ENCODE measurements at places on chromosomes 5 and 9.

DNA sequence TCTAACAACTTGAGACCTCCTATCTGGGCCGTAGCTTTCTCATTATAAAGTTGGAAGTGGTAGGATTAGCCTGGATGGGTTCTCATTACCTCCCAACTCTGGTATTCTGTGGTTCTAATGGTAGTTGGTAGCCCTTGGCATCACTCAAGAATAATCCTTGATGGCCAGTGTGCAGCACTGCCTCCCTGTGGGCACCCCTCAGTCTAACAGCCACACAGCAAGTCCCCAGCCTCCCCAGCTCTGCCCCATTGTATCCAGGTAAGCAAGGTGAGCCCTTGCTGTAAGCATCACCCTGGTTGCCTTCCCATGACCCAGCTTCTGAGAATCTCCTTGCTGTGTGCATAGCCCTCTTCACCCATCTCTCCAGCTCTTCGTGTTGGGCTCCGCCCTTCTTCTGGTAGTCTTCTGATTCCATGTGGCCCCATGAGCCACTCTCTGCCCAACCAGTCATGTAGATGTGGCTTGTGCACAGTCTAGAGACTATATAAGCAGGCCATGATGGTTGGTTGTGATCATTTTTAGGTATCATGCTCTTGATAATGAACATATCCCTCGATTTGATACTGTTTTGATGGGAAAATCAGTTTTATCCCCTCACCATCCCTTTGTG is 57.6 kb upstream of the GRHPR start:
- no peak for DNase-seq

DNA sequence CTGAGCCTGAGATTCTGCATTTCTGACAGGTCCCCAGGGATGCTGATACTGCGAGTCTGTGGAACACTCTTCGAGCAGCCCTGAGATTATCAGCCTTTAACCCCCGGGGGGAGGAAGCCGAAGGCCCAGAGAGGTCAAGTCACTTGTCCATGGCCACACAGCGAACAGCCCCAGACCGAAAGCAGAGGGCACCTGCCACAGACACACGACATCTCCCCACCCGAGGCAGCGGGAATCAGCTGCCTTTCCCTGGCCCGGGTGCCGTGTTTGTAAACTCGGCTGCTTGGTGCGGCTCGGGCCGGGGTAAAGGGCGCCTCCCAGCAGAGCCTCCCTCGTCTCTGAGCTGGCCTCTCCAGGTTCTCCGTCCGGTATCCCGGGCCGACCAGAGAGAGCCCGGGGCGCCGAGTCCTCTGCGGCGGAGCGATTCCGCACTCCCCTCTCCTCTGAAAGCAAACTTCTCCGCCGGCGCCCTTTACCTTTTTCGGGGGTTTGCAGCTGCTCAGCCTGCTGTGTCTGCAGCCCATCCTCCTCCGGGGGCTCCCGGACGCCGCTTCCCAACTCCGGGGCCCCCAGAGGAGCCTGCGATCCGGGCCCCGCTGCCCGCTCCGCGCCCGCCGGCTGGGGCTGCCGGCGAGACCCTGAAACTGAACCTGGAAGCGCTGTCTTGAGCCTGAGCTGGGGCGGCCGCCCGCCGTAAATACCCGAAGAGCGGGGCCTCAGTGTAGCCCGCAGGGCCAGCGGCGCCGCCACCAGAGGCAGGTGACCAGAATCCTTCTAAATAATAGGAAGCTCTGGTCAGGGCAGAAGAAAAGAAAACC is at the start of gene CCDC69:
TSS of gene CCDC69 (minus strand) at position 646 of the 818 bp plus-strand sequence. CDS start at position 524, 122 bp downstream.
- peak; percentile 79 for DNase-seq

DNA sequence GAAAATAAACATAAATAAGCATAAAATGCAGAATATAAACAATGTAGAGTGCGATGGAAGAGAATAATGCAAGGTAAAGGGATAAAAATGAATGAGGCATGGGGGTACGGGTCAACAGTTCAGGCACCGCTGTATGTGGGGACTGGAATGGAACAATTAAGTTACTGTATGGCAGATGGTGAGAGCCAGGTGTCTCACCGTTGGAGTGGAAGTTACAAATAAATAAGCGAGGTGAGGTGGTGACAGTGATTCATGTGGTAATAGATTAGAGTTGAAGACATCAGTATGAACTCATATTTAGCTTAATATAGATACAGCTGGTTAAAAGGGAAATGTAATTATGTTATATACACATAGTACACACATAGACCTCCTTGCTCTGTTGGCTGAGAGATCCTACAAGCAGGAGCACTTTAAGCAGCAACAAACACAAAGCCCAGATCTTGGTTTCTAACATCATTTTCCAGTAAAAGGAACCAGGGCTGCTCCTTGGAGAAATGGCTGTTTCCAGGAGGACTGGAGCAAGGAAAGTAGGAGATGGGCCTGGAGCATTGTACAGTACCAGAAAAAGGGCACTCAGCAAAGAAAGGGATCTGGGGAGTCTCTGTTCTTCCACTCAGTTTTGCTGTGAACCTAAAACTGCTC is 2.4 kb upstream of the OMD start:
- no peak for DNase-seq

DNA sequence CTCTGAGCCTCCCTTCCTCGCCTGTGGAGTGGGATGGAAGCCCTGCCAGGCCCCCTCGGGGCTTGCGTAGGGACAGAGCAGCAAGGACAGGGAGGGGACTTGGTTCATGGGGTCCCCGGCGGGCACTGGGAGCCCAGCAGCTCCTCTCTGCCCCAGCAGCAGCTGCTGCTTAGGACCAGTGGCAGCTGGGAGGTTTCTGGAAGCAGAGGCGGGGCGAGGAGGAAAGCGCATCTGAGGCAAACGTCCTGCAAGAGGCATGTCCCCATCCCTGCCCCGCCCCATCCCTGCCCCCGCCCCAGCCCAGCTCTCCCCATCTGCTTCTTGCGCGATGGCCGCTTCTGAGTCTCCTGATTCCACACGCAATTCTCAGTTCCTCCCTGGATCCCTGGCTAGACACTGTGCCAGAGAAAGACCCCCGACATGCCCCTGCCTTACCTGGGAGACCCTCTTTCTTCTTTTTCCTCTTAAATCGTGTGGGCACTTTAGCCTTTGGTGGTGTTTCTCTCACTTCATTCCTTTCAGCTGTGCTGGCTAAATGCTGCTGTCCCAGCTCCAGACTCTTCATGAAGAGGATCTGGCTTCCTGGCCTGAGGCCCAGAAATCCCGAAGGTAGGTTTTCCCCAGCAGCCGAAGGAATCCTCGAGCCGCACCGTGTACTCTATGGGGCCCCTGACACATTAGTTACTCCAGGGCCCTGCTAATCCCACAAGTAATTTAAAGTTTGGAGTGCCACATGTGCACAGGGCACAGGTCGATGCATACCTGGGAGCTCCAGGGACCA is 4.4 kb upstream of the OR2S2 start:
- no peak for DNase-seq

DNA sequence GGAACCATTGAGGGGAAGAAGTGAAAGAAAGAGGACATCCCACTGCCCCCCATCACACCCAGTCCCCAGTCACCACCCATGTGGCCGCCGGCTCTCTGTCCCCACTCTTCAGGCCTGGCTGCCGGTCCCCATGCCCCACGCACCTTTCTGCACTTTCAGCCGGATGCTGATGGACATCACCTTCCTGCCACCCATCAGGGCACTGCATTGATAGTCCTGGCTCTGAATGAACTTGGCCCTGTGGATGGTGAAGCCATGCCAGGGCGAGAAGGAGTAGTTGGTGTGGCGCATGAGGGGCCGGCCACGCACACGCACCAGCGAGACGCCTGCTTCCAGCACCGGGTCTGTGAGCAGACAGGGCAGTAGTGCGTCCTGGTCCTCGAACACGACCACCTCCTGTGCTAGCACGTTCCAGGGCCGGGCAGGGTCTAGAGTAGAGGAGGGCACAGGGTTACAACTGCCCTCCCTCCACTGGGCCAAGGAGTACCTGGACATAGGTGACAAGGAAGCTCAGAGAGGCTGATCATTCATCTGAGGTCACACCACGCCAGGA is 6.4 kb downstream of the CSF1R start:
- DNase-seq, result no peak

DNA sequence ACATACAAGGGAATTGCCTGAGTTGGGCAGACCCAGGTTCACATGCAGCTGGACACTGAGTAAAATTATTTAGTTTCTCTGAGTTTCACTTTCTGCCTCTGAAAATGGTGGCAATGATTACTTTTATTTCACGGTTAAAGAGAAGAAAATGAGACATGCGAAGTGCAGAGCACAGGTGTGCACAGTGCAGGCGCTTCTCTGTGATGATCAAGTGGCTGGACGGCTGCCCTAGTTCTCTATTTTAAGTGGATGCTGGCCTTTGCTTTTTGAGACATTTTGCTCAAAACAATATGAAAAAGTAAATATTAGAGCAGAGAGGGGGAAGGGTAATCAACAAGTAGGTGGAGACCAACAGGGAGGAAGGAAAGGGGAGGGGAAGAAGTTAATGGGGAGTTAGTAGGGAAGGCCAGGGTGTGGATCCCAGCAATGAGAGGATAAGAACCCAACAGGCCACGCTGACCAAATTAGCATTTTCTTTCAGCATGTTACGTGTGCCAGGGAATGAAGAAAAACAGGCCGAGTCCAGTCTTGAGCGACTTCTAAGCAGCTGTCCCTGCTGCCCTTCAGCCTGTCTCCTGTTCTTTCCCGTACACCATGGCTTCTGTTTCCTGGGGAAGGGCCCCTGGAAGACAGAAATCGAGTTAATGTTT is 16.1 kb downstream of the SNX18 start:
- DNase-seq, result no peak

- no peak for DNase-seq
Observed at GRCh38 chr5:132839426-132840301, 9.2 kb upstream of the SHROOM1 start.

DNA sequence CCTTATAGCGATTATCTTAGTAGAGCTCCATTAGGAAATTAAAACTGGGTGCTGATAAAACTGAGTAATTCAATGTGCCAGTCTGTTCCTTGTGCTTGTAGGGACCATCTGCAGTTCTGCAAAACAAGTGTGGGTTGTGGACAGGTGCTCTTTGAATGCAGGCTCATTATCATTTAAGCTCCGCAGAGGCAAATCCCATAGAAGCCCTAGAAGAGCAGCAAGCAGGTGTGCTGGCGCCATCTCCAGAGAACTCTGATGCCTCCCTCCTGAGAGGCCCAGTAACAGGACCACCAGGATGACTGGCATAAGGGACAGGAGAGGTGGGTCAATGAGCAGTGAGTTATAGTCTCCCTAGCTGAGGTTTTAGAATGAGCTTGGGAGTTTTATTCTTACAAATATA is 1342.4 kb upstream of the DMAC1 start:
- DNase-seq, result no peak

DNA sequence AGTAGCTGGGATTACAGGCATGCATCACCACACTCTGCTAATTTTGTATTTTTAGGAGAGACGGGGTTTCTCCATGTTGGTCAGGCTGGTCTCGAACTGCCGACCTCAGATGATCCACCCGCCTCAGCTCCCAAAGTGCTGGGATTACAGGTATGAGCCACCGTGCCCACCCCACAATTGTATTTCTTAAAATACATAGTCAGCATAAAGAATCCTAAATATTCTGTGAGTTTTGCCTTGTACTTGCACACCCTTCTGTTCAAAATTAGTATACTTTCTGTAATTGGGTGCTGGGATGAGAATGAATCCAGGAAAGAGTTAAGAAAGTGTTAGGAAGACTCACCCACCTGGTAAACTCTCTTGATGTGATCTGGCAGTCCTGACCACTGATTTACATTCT is 101.3 kb downstream of the CAAP1 start:
- no peak for DNase-seq

GRCh38 chr9:135582966-135583687 is 21.6 kb downstream of the PAEP start:
- no peak for DNase-seq

- no peak for DNase-seq
Observed at GRCh38 chr9:335373-335772, 120.7 kb downstream of the DOCK8 start.

GRCh38 chr5:107414802-107415201 is 255.9 kb downstream of the EFNA5 start:
- DNase-seq, result no peak

GRCh38 chr9:34282096-34282495 is 47.0 kb downstream of the KIF24 start:
- no peak for DNase-seq

DNA sequence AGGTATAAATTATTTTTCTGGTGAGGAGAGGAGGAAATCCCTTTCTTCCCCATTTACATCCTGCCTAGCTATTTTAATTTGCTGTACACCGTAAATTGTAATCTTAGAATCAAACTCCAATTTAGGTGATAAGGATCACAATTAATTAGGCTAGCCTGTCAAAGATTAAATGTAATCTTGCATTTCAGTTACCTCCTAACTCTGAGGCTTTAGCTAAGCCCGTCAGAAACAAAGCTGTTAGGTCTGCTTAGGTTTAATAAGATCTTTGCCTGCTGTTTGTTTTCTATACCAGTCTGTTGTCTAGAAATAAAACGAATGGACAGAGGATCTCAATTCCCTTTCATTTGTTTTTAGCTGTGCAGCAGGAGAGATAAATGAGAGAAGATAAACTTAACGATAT is 51.5 kb downstream of the PIK3R1 start:
- no peak for DNase-seq

GRCh38 chr5:153905219-153905618 is 133.5 kb downstream of the FAM114A2 start:
- no peak for DNase-seq

GRCh38 chr5:73279805-73280204 is 106.8 kb downstream of the TMEM174 start:
- DNase-seq, result no peak

DNA sequence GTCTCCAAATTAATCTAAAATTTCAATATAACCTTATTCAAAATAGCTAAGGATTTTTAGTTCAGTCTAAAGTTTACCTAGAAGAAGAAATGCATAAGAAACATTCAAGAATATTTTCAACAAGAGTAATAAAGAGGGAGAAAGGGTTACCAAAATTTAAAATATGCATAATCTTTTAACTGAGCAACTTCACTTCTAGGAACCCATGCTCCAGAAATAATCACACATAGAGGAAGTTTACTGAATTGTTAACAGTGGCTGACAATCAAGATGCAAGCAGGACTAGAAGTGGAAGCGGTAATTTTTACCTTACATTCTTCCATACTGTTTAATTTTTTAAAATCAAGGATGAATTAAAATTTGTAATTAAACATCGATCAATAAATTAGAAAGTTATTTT is 1.9 kb downstream of the PJA2 start:
- DNase-seq, result peak; percentile 34

DNA sequence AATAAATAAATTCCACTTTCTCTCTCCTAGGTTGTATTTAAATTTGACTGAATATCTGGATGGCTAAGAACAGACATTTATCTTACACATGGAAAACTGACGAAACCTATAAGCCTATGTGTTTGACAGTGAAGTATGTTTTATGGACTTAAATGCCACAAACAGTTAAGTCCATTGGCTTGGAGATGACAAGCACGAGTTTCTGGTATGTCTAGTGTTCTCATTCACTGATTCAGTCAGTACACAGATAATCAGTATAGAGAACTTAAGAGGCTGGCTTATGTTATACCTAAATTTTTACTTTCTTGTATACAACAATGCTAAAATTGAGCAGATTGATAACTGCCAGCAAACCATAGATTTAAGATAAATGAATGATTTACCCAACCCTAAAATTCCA is 38.9 kb downstream of the SNAPC3 start:
- no peak for DNase-seq

All from RPMI8226 (cell line).